Heart left ventricle (tissue), 16 donors: ENCODE measurements at places on chromosomes 11 and 22.

GRCh38 chr22:36808721-36809344 is 8.0 kb downstream of the PVALB start:
- DNase-seq: no peak
- peaks cover 5% of the 10 kb centered on the region for H3K27me3 ChIP-seq
- H3K27ac ChIP-seq: no peak overlapping the region
- no peaks in the 10 kb centered on the region for H3K4me1 ChIP-seq
- no peak overlapping the region for H3K4me3 ChIP-seq

GRCh38 chr11:82960779-82961143 is 59.2 kb downstream of the DDIAS start:
- H3K4me3 ChIP-seq: no peak overlapping the region
- DNase-seq: no peak
- H3K36me3 ChIP-seq: no peaks in the 10 kb centered on the region
- H3K27ac ChIP-seq: no peak overlapping the region
- H3K27me3 ChIP-seq: no peaks in the 10 kb centered on the region

DNA sequence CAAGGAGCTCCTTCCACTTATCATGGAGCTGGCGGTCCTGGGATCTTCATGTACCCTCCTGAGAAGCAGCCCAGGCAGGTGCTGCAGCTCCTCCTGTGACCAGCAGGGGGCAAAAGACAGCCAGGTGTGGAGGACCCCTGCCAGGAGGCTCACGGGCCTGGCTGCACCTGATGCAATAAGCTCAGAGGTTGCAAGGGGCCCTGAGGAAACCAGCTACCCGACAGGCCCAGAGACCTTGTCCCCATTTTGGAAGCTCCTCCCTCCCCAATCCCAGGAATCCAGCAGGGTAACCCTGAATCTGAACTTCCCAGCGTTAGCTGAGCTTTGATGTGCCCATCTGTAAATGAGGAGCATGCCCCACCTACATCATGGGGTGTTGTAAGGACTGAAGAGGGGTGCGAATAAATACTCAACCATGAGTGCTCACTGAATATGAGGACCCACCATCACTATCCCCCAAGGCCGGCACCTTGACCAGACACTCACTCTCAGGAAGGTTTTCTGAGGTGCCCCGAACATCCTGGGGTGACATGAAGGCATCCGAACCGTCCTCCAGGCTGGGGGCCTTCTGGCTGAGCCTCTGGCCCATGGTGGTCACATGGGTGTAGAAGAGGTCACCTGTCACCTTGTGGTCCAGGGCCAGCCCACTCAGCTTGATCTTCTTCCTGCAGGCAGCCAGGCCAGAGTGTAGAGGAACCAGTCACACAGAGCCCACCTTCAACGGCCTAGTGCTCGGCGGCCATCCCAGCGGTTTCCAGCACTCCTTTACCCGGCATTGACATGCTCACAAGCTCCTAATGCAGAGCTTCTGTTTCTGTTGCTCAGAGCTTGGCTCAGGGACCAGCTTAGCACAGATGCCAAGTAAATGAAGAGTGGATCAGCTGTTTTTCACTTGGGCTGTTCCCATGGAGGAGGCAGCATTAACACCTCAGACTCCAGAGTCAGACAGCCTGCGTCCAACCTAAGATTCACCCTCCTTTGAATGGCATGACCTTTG is 21.7 kb downstream of the SLC43A1 start:
- peak; percentile 39 for DNase-seq
- no peaks in the 10 kb centered on the region for H3K36me3 ChIP-seq
- H3K27me3 ChIP-seq: no peaks in the 10 kb centered on the region
- H3K4me3 ChIP-seq: no peak overlapping the region

- peaks cover 15% of the 10 kb centered on the region for H3K4me1 ChIP-seq
- no peaks in the 10 kb centered on the region for H3K36me3 ChIP-seq
- DNase-seq: peak; percentile 75
- peak overlapping the region; percentile 19 for H3K27ac ChIP-seq
- H3K27me3 ChIP-seq: no peaks in the 10 kb centered on the region
- H3K4me3 ChIP-seq: no peak overlapping the region
Measured at GRCh38 chr22:24455751-24456426, 28.5 kb downstream of the ADORA2A start.

GRCh38 chr11:2827256-2827655 is 58.3 kb downstream of the CDKN1C start:
- H3K4me1 ChIP-seq: peaks cover 51% of the 10 kb centered on the region
- H3K4me3 ChIP-seq: no peak overlapping the region
- no peaks in the 10 kb centered on the region for H3K27me3 ChIP-seq
- H3K27ac ChIP-seq: peak overlapping the region; percentile 91
- DNase-seq: peak; percentile 23
